Fibroblast of skin of back (primary cell): ENCODE measurements at places on chromosomes 1 and 21.

GRCh38 chr1:110150330-110151174 is at the start of gene SLC6A17:
SLC6A17 (plus strand) TSS chr1:110150494; CDS start chr1:110166930, 16,436 bp downstream.
- DNase-seq, result peak; percentile 71

DNA sequence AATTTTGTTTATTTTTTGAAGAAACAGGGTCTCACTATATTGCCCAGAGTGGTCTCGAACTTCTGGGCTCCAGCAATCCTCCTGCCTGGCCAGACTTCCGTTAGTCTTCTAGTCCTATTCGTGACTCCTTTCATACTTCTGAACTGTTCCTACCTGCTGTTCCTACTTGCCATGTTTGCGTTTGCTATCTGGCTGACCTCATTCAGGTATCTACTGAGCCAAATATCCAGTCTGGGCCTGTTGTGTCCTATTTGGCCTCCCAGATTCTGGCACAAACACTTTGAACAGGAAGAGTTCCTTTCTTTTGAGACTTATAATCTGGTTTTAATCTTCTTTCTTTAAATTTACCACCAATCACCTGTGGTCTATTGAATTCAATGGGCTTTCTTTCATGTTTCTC is 6.9 kb upstream of the NR1I3 start:
- DNase-seq, result no peak

- no peak for DNase-seq
These were observed 12.2 kb upstream of the CDK18 start for GRCh38 chr1:205492201-205492667.

DNA sequence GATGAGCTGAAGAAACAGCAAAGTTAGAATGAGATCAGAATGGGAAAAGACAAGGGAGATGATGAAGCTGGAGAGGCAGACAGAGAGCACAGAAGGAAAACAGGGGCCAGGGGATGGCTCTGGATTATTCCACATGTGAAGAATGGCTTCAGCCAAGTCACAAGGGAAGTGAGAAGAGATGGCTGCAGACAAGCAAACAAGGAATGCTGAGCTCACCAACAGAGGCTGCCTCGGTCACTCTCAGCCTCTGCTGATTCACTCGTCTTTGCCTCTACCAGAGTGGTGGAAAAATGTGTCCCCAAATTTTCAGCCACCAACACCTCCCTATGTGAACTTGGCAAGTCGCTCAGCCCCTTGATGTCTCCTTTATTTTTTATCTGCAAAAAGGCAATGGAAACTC is 46.7 kb downstream of the TRABD2B start:
- DNase-seq, result no peak

GRCh38 chr1:197066719-197067456 is at the start of gene F13B:
F13B (minus strand) TSS chr1:197067260; CDS start chr1:197067223, 37 bp downstream.
- DNase-seq, result no peak

DNA sequence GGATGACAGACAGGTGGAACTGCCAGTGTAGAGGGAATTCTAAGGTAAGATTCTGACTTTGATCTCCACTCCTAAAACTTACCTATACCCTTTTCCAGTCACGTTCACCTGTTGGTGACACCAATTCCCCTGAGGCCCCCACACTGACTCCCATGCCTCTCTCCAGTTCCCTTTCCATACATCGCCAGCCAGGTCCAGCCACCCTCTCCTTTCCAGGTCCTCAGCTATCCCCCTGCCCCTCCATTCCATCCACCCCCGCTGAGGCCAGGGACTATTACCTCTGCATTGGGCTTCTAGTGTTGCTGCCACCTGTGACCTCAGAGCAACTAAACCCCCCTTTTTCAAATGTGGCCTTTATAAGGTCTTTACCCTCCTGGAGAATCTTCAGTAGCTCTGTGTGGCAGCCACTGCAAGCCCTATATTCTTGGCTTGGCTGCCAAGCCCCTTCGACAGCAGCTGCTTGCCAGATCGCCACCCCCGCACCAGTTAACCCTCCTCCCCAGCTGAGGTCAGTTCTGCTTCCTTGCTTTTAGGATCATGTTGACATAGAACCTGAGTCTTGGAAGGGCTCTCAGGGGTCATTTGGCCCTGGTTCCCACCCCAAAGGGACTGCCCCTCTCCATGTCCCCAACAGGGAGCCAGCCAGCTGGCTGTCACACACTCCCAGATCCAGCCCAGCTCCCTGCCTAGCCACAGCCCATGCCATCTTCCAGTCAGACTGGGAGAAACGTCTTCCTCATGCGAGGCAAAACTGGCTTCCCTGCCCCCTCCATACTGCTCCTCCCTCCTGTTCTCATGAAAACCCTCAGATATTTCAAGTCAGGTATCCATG is 14.7 kb downstream of the CSF1 start:
- DNase-seq, result no peak

DNA sequence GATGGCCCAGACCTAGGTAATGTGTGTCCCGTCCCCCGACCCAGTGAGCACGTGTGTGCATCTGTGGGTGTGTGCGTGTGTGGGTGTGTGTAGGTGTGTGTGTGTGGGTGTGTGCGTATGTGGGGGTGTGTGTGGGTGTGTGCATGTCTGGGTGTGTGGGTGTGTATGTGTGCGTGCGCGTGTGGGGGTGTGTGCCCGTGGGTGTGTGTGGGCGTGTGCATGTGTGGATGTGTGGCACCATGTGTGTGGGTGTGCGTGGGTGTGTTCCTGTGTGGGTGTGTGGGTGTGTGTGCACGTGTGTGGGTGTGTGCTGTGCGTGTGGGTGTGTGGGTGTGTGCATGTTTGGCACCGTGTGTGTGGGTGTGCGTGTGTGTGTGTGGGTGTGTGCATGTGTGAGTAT is 309.5 kb downstream of the KIF26B start:
- DNase-seq, result no peak

GRCh38 chr1:3711780-3712451 is 40.3 kb upstream of the CCDC27 start:
- no peak for DNase-seq

- no peak for DNase-seq
These were observed 32.4 kb downstream of the RASAL2 start for GRCh38 chr1:178126261-178126660.

- no peak for DNase-seq
These were observed 36.9 kb downstream of the MYOM3 start for GRCh38 chr1:24074817-24075589.

DNA sequence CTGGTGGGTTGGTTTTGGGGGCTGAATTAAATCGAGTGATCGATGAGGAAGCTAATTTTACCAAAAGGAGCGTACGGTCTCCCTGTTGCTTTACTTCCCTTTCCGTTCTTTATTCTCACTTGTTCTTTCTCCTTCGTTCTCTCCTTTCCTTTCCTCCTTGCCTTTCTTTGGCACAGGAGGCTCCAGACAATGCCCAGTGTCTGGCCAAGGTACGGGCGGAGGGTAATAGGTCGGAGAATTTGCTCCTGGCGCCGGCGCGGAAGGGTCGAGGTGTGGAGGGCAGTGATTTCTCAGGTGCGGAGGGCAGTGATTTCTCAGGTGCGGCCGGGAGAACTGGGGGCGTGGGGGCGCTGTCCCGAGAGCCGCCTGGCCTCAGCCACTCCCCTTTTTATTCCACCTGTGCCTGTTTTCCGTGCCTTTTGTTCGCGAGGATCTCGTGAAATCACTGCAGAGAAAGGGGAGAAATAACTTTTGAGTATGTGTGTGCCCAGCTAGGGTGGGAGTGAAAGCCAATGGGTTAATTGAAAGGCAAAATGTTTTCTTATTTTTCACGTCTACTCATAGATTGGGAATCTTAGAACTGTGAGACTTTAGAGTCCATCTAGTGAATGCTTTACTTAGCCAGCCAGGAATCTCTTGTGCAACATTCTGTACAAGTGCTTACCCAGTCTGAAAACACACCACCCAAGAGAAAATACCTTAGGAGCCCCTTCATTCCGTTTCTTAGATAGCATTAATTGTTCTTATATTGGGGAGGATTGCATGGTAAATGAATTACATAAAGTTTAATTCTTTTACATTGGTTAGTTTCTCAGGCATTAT is 1.3 kb downstream of the FNBP1L start:
- peak; percentile 48 for DNase-seq

- no peak for DNase-seq
These were observed 12.1 kb upstream of the RNF223 start for GRCh38 chr1:1085911-1086841.

DNA sequence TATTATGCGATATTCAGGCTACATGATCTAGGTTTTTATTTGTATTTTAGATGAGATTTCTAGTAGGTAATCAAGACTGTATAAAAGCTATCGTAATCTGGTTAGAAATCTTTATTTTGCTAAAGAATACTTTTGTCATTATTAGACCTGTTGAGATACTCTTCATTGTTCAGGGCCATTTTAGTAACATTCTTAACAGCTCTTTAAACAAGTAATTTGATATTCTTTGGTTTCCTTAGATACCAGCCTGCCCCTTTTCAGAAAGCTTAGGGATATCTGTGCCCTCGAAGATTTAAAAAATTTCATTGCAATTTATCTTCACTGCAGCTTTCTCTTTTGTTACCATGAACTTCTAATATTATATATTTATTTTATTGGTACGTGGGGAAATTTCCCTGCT is 18.9 kb downstream of the ADGRL2 start:
- no peak for DNase-seq
